ENCODE measurements at places on chromosomes 1 and 21. TPM values are rescaled to one million over a fixed set of nuclear protein-coding genes. Genes with fewer than 3 reads are reported as not detected.

DNA sequence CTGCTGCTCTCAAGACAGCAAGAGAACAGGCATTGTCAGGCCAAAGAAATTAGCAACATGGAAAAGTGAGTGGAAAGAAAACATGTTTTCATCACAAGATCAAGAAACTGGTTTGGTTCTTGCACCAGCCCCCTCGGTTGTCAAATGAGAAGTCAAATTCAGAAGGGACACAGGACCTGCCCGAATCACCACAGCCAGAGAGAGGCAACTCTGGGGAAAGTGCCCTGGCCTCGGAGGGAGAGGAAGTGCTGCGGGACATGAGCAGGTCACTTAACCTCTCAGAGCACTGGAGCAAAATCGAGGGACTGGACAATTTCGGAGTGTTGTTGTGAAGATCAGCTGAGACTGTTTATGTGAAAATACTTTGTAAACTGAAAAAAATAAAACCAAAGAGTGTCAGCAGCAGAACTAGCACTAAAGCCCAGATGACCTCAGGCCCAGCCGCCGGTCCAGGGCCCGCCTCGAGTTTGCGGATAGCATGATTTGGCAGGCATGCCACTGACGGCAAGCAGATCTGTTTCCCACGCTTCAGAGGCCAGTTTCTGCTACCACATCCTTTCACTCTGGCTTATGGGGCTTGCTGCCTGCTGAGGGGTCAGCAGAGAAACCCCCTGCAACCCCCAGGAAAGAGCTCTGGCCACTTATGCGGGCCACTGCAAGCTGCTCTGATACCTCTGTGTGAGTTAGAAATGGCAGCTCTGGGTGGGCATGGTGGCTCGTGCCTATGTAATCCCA is 32.1 kb downstream of the CD247 start:
- no peak for DNase-seq
- no peaks in the 10 kb centered on the region for H3K36me3 ChIP-seq
- H3K4me3 ChIP-seq, result no peak overlapping the region
- H3K27ac ChIP-seq, result no peak overlapping the region
- H3K4me1 ChIP-seq, result no peaks in the 10 kb centered on the region

DNA sequence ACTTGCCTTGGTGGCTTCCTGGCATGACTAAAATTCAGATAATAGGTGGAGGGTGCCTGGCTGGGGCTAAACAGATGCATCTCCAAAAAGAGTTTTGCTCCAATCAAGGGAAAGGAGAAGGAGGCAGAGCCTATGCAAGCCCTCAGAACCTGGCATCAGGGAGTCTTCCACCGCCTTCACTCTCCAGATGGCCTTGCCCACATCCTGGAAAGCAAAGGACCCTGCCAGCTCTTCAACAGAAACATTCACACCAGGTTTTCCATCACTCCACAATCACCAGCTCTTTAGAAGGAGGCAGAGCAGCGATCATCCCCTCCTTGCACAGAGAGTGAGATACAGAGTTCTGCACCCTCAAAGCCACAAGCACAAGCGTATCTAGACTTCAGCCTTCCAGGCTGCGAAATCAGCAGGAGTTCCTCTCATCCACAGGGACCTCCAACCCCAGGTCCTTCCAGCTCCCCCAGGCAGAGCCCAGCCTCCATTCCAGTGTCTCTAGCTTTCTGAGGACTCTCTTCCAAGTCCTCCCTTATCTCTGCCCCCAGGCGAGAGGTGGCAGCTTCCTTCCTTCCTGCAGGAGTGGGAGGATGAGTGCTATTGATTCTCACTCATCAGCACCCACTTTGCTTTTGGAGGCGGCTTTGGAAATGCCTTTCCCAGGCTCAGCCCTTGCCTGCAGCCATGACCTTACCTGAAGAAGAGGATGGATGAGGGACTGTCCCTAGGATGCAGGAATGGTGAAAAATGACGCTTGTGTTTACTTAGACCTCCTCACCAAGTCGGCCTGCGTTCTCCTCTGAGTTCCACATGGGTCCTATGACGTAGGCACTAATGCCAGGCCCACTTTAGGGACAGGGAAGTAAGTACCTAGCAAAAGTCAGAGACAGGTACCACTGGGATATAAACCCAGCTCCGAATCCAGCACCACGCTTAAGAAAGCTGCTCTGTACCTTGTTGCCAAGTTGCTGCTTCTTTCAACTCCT is 75.4 kb downstream of the RIPK4 start:
- no peaks in the 10 kb centered on the region for H3K36me3 ChIP-seq
- no peak overlapping the region for H3K27ac ChIP-seq
- DNase-seq, result no peak
- no peaks in the 10 kb centered on the region for H3K4me1 ChIP-seq

The CD1B gene
- not detected for total RNA-seq

GRCh38 chr1:92619466-92620189 is 132.9 kb upstream of the GFI1 start:
- H3K36me3 ChIP-seq, result peaks cover 13% of the 10 kb centered on the region
- no peaks in the 10 kb centered on the region for H3K4me1 ChIP-seq

The AK5 gene
- 1.8 TPM for total RNA-seq

The PKNOX1 gene
- total RNA-seq, result 8.8 TPM

All from gastrocnemius medialis (tissue), 4 donors.